ENCODE measurements at places on chromosomes 11 and 22.

DNA sequence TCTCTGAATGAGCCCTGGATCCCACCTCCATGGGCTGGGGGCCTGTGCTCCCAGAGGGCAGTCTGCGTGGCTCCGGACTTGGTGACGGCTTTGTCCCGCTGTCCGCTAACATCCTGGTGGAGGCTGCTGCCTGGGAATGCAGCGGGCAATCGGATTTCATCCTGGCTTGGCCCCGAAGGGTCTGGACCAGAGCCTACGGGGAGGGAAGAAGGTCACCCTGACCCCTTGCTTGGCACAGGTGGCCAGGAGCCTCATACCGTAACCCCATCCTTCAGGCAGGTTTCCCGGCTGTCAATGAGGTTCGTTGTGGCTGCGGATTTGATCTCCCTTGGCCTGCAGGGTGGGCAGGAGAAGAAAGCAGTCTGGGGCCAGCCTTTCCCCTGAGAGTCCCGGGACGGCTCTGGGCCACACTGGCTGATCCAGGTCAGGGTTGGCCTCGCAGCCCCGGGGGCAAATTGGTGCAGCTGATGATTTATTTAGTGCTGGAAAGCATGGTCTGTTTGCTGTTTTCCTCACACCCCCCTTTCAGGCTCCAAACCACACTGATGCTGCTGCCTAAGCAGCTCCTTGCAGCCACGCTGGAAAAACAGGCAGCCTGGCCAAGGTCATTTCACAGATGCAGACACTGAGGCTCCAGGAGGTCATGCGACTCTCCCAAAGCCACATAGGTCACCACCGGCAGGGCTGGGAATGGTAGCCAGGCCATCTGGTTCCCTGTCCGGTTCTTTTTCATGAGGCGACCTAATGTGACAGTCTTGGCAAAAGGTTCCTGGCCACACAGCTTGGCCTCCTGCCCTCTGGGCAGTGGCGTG is 15.0 kb downstream of the PRDM11 start:
- no peak for DNase-seq

DNA sequence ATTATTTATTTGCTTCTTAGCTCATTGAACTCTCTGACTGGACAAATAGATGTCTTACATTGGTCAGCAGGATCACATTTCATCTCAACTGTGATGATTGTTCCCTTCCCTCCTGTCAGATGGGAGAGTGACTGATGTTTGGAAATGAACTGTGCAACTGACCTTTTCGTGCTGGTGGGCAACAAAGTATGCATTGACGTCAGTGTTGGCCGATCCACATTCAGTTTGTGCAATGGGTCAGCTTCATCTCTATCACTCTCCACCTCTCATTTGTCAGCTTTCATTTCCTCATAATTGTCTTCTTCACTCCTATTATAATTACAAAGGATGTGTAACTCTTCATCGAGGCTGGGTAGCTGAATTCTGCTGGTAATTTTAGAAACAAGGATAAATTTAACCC is 71.3 kb downstream of the PPP2R1B start:
- DNase-seq, result no peak

GRCh38 chr22:27540656-27541396 is 260.7 kb downstream of the MN1 start:
- DNase-seq, result no peak

DNA sequence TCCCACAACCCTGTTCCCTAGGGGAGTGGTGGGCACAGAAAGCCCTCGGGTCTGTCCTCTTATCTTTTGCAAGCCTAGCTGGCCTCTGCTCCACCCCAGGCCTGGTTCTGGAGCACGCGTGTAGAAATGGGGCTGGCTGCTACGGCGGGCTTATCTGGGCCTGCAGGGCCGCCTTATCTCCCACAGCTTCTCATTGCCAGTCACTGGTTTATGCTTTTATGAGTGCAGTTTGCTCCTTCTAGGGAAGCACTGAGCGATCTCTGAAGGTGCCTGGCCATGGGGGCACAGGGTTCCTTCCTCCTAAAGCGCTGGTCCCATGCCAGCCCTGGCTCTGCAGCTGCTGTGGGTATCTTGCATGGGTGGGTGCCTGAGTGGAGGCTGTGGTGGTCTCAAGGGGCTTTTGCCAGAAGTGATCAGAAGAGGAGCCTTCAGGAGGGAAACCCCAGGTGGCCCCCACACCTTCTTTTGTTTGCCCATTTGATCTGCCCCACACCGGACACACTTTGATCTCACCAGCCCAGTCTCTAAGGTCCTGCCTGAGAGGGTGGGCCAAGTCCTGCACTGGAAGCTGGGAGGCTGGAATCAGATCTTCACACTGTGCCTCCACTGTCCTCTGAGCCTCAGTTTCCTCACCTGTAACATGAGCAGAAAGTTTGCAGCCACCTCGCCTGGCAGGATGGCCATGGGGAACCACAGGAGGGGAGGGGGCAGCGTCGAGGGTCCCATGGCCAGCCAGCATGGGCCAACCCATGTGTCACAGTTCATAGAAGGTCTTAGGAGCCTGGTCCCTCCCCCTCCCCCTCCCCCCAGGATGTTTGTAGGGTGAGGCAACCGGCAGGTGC is 86.6 kb upstream of the FGF3 start:
- no peak for DNase-seq

DNA sequence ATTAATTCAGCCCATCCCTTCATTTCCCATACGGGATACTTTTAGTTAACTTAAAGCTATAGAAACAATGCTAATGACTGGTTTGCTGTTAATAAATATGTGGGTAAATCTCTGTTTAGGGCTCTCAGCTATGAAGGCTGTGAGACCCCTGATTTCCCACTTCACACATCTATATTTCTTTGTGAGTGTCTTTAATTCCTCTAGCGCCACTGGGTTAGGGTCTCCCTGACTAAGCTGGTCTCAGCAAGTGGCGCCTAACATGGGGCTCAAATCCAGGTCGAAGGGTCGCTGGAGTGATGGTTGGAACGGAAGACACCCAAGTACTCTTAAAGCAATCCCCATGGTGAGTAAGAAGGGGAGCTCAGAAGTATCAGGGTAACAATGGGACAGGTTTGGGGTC is 14.4 kb upstream of the OOSP1 start:
- no peak for DNase-seq

- DNase-seq, result no peak
These were observed 47.0 kb downstream of the IGLL5 start for GRCh38 chr22:22934543-22935055.

- no peak for DNase-seq
These were observed 67.2 kb upstream of the OLFML1 start for GRCh38 chr11:7418061-7418460.

DNA sequence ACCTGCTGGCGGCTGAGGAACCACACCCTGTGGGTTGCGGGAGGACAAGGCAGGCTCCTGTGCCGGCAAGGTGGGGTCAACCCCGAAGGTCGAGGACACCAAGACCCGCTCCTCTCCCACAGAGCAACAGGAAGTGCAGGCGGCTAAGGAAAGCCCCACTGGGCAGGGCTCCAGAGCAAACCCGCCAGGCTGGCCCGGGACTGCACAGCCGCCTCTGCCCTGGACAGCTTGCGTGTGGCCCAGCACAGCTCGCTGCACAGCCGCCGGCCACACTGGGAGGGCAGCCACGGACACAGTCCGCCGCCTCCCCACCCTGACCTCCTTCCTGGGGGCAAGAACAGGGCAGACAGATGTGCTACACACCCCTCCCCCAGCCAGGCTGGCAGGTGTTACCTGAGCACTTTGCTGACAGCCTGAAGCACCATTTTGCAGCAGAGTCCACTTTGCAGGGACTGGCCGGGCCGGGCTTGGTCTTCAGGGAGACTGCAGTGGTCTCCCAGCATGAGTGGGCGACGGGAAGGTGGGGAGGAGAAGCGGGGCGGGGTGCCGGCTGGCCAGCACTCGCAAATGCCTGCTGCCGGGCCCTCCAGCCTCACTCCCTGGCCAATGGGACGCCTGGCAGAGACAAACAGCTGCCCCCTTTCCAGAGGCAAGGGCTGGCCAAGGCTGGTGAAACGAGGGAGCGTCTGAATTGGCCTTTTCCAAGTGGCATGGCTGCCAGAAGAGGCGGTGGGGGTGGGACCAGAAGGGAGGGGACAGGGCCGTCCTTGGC is at the start of gene MOB2:
Gene MOB2, minus strand, starts transcription at position 726 of the 772 bp plus-strand sequence. Its CDS starts 223 bp downstream, at position 503.
- no peak for DNase-seq

DNA sequence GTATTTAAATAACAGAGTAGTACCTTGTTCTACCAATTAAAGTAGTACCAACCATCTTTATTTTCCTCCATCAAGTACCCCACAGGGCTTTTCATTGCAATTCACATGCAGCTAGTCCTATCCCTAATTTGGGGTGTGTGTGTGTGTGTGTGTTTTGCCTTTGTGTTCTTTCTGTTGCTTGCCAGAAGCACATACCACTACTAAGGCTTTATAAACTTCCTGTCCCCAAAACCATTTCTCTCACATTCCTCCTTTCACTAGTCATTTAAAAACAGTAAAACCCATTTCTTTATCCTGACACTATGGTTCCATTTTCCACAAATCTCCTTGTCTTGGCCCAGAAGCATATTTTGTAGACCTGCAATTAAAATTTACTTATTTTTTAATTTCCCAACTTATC is 54.6 kb downstream of the SLC36A4 start:
- no peak for DNase-seq

DNA sequence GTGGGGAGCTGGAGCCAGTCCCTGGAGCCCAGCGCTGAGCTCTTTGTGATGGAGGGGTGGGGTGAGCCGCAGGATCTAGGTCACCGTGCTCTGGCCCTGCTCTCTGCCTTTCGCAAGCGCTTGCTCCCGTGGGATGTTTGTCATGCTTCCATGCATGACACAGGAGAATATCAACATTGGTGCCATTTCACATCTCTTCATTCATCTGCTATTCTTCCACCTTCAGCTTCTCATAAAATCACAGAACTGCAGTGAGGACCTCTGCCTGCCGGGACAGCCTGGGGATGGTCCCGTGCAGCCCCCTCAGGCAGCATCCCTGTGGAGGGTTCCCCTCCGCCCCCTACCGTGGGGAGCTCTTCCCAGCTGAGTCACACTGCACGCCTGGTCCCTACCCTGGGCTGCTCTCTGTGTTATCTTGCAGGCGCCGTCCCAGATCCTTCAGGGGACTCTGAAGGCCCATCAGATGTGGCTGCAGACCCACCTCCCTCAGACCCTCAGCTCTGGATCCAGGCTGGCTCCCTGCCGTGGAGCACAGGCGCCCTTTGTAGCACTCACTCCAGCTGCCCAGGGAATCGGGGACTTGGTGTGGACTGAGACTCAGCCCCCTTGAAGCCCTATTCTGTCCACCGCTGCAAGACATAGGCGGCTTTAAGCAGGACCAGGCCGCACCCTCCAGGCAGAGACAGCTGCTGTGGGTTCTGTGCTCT is 5.1 kb upstream of the SEPTIN5 start:
- no peak for DNase-seq

DNA sequence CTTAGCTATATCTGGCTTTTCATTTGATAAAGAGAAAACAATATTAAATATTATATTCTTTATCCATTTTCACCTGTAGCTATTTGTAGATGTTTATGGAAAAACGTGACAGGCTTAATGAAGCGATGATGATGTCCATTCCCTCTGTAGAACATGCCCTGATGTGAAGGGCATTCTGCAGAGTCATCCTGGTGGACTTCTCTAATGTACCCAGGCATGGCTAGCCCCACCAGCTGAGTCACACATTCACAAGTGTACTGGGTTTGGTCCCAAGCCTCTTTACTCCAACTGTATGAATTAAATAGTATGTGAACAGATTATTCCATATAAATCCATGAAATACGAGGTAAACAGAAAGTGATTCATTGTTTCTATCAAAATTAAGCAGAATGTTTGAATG is 139.3 kb downstream of the CADM1 start:
- DNase-seq, result no peak

DNA sequence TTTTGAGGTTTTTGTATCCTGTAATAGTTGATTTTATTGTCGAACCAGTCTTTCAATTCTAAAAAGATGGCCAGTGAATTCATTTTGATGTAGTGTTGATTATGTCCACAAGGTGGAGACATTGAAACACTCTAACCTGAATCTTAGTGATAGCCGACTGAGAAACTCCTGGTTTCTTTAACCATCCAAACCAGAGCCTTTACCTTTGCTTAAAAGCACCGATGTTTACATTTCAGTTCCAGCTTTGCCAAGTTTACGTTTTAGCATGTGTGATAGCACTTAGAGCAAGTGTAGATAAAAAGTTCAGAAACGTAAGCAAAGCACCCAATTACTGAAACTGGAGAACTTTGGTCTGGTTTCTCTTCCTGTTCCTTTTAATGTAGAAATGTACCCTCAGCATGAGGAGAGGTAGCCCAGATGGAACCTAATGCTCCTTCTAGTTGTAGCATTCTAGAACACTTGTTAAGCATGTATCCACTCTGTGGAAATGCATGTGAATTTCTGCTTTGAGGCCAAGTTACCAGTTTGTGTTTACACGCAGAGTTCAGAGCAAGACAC is 208.6 kb downstream of the DBX1 start:
- DNase-seq, result peak; percentile 21

DNA sequence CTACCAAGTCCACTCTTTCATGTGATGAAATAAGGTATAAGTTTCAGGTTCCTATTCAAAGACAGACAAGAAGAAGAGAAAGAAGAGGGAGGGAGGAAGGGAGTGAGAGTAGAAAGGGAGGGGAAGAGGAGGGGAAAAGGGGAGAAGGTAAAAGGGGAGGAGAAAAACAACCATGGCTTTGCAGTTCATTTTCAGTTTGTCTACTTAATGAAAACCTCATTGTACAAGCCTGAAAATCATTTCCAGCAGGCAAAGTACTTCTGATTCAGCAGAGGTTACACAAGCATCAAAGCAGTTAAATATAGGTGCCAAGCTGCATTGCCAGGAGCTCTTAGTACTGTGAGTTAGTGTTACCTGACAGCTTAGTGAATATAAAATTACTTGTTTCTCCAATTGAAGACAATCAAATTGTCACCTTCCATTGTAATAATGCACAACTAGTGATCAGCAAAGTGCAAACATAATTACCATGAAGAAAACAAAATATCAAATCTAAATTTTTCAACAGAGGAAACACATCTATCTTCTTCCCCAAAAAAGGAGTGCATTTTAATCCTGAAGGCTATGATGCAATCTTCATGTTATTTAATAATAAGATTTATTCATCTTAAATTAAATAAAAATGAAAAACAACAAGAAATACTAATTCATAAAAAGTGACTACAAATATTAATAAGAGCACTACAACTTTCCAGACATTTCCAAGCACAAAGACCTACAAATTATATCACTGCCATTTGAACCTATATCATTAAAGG is 8.2 kb downstream of the SOX6 start:
- no peak for DNase-seq

- no peak for DNase-seq
These were observed 653 bp downstream of the GRK3 start for GRCh38 chr22:25564979-25565677.

DNA sequence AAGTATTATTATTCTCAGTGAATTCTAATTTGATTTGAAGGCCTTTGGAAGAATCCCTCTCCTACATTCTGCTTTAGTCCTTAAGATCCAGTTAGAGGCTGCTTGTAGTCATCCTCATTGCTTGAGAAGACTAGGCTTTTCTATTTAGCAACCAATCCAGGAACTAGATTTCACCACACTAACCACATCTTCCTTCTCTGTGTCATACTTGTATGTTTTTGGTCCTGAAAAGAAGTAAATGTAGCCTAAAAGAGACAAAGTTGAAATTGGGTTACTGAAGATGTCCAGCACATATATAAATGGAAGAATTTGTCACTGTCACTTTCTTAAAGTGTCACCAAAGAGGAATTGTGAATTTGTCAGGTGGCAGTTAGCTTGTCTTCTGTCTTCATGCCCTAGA is 46.6 kb upstream of the MMP7 start:
- DNase-seq, result no peak
